Fibroblast of villous mesenchyme (primary cell): ENCODE measurements at places on chromosomes 3 and 15.

- DNase-seq: no peak
These were observed 31.1 kb downstream of the FBXO40 start for GRCh38 chr3:121624147-121624899.

GRCh38 chr15:29149738-29150075 is 119.9 kb downstream of the NSMCE3 start:
- no peak for DNase-seq

DNA sequence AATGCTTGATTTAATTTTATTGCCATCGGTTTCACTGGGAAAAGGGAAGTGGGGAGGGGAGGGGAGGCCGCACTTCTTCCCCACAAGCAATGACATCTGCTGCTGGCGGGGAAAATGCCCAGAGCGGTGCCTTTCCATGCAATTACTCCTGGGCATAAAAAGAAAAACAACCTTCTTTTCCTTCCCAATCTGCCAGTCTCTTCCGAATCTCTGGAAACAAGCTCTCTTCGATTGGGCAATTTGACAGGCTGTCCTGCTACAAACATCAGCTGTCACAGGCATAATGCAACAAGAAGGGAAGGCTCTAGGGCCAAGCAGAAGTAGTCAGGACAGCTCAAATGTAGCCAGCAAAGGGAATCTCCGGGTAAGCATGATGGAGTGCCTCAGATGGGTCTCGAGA is 93.4 kb upstream of the STRIT1 start:
- no peak for DNase-seq

DNA sequence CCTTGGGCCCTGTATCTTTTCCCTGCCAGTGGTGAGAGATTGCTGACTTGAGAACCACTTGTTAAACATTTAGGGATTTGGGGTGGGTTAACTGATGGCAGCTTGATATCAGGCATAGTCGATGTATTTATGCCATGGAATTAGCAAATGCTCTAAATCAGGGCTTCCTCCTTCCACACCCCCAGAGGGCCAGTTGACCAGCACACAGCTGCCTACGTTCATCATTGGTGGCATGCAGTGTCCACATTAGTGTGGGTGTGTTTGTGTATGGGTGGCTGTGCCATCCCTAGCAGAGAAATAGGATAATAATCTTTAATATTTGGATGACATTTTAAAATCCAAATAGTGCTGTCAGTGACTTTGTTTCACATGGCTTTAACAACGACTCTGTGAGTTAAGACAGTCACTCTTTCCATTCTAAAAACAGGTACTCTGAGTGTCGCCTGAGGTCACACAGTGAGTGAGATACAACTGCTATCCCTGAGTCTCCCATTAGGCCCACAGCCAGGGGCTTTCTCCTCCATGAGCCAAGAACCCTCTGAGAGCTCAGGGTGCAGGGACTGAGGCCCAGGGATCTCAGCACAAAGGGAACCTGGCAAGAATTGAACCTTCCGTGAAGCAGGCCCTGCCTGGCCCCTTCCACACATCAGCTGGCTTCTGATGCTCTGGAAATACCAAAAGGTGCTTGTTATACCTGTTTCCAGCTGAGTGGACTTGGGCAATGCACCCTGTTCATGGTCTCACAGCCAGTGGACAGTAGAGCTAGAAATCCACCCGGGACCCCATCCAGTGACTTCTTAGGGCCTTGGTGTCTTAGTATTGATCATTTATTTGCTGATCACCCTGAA is 4.3 kb upstream of the LTF start:
- DNase-seq: no peak

DNA sequence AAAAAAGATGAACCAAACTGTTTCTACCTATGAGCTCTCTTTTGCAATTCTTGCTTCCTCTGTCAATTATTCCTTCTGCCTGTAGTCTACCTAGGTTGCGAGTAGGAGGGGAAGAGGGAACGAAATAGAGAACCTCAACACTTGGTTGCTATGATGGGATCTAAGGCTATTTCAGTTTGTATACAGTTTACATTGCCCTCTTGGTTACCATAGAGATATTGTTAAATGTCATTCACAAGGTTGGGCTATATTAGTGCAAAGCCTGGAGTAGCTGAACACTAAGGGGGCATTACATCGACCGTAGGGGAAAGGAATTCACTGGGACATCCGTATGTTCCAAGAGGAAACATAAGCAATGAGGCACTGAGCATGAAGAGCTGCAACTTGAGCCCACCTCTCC is 276.9 kb downstream of the GBE1 start:
- DNase-seq: no peak
